ENCODE measurements at places on chromosomes 3 and 15. TPM values are rescaled to one million over a fixed set of nuclear protein-coding genes. Genes with fewer than 3 reads are reported as not detected.

- DNase-seq, result no peak
Observed at GRCh38 chr3:196141052-196141865, 59.4 kb upstream of the TFRC start.

- DNase-seq, result no peak
Observed at GRCh38 chr3:155697542-155697941, 47.3 kb downstream of the PLCH1 start.

GRCh38 chr3:63998852-63999754, 24.2 kb downstream of the PSMD6 start:
- no peak for DNase-seq

The ZNF662 gene
- total RNA-seq, result 0.30 TPM

GRCh38 chr3:119187266-119187665, 13.9 kb downstream of the UPK1B start:
- DNase-seq, result no peak

DNA sequence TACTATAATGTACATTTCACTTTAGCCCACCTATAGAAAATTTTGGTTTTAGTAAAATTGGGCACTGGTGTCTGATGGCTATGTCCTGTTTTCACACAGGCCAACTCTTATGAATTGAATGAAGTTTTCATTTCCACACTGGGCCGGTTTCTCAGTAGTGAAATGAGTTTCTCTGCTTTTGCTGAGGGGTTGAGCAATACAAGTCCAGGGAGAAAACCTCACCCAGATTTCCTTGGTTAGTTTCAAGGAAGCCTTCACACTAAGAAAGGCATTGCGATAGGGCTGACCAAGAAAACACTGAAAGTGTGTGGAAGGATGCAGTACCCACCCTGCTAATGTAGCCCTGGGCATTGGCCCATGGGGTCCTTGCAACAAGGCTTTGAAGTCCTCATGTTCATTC, 331.5 kb upstream of the CFAP20DC start:
- no peak for DNase-seq

The CCNB2 gene
- 128 TPM for total RNA-seq

GRCh38 chr15:63354821-63355650, 26.6 kb downstream of the CA12 start:
- DNase-seq, result no peak

GRCh38 chr3:84959470-84960271, 882 bp downstream of the CADM2 start:
- DNase-seq, result no peak

DNA sequence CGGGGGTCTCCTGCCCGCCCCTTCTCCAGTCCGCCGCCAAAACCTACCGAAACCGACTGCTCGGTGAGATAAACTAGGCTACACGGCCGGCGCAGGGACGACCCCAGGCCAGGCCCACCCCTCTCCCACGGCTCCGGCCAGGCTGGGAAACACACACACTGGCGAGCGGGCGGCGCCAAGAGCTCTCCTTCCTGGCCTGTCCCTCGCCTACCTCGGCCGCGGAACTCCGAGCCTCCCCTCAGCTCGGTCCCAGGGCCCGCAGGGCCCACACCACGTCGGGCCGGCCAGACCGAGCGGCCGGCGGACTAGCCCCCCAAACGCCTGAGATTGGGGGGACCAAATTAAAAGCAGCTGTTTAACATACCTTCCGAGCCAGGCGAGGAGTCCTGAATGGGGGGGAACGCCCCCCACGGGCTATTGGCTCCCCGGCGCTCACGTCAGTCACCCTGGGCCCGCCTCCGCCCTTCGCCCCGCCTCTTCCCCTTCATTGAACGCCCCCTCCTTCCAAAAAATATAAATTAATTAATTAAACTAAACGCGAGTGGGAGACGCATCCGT, 4.0 kb upstream of the SIN3A start:
- DNase-seq, result peak; percentile 86

DNA sequence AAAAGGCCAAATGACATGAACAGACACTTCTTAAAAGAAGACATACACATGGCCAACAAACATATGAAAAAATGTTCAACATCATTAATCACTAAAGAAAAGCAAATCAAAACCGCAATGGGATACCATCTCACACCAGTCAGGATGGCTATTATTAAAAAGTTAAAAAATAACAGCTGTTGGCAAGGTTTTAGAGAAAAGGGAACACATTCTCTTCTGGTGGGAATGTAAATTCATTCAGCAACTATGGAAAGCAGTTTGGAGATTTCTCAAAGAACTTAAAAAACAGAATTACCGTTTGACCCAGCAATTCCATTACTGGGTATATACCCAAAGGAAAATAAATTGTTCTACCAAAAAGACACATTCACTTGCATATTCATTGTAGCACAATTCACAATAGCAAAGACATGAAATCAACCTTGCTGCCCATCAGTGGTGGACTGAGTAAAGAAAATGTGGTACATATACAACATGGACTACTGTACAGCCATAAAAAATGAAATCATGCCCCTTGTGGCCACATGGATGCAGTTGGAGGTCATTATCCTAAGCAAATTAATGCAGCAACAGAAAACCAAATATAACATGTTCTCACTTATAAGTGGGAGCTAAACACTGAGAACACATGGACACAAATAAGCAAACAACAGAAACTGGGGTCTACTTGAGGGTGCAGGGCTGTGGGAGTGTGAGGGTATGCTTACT, 190.7 kb upstream of the MCTP2 start:
- no peak for DNase-seq
